ENCODE measurements at places on chromosomes 12 and 14. TPM values are rescaled to one million over a fixed set of nuclear protein-coding genes. Genes with fewer than 3 reads are reported as not detected.

DNA sequence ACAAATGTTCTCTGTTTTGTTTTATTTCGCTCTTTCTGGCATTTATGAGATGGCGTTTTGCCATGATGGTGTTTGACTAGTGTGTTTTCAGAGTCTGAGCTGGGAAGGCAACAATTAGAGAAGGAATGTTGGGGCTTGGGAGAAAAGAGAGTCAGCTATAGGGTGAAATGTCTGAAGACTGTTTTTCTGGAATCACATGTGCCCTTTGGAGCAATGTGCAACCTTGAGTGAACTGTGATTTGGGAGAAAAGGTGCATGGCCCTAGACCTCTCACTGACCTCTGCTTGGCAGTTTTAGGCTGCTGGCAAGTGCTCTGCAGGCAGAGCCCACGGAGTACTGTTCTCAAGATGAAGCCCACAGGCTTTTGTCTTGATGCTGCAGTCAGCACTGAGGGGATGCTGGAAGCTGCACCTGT, 379.9 kb upstream of the PDE3A start:
- no peak for DNase-seq

DNA sequence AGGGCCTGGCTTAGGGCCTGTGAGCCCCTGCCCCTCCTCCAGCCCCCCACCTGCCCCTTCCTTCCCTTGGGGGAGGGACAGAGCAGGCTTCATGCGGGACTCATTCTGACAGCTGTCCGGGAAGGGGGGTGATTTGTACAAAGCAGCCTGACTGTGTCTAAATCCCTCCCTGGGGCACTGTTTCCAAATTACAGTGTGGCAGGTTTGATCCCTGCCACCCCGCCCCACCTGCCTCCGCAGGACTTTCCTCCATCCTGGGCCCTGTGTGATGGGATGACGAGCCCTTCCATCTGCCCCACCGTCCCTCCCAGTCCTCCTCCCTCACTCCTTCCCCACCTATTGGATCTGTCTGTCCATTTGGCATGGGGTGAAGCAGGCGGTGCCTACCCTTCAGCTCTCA, 363.9 kb downstream of the BCL11B start:
- DNase-seq, result no peak

- no peak for DNase-seq
These were observed 73.6 kb downstream of the ANO6 start for GRCh38 chr12:45289245-45290215.

GRCh38 chr12:116687888-116688287, 50.0 kb downstream of the SPRING1 start:
- DNase-seq, result peak; percentile 43

DNA sequence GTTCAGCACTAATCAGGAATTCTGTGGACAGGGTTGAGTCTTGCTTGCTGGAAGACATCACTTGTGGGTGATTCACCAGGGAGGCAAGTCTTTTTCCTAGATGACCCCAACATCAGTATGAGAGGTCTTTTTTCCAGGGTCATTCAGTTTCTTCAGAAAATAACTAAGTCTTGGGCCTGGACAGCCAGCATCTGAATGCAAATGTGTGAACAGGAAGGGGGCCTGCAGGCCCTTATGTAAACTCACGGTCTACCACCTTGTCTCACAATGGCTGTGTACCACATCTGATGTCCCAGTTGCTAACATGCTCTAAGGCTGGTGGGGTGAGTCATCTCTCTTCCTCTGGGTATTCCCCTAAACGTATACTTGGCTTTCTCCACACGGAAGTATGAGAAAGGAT, 79.2 kb downstream of the HECTD4 start:
- peak; percentile 30 for DNase-seq

GRCh38 chr14:38838979-38839323, 264.1 kb downstream of the SEC23A start:
- DNase-seq, result no peak

GRCh38 chr12:2507814-2508213, 287.0 kb upstream of the FKBP4 start:
- DNase-seq, result no peak

DNA sequence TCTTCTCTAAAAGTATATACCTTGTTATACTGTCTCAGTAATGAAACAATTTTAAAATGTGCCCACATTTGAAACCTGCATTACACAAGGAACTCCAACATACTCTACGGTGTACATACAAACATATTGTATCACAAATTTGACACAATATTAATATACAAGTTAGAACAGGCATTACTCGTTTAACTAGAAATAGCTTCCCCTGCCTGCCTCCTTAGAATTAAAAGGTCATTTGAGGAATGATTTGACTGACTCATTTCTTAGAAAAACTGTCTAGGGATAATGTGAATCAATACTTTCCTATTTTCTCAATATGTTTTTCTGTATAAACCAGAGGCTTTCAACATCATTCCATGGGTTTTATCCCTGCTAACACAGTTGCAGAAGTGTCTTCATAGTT, 73.7 kb downstream of the STON2 start:
- no peak for DNase-seq

- no peak for DNase-seq
These were observed 43.8 kb downstream of the SLC35F4 start for GRCh38 chr14:57822081-57822480.

GRCh38 chr12:77349689-77350370, 284.5 kb upstream of the E2F7 start:
- no peak for DNase-seq

GRCh38 chr14:81231540-81231939, 10.8 kb upstream of the GTF2A1 start:
- no peak for DNase-seq

DNA sequence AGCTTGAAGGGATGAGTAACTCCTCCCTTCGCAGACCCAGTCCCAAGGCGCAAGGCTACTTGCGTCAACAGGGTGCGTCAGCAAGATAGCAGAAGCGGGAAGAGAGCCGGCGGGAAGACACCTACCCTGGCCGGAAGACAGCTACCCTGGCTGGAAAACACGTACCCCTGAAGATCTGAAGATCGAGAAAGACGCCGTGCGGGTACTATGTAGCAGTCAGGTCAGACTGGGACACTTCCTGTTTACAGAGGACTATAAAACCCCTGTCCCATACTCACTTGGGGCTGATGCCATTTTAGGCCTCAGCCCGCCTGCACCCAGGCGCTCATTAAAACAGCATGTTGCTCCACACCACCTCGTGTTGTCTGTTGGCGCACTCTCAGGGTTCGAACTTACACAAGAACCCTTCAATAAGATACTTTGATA, 80.9 kb downstream of the ABCD2 start:
- DNase-seq, result no peak

- DNase-seq, result no peak
These were observed 251.1 kb upstream of the CAND1 start for GRCh38 chr12:67018105-67018504.

- no peak for DNase-seq
These were observed 19.1 kb upstream of the FICD start for GRCh38 chr12:108495823-108496579.

GRCh38 chr12:96383991-96384390, 16.2 kb downstream of the CDK17 start:
- DNase-seq, result no peak

DNA sequence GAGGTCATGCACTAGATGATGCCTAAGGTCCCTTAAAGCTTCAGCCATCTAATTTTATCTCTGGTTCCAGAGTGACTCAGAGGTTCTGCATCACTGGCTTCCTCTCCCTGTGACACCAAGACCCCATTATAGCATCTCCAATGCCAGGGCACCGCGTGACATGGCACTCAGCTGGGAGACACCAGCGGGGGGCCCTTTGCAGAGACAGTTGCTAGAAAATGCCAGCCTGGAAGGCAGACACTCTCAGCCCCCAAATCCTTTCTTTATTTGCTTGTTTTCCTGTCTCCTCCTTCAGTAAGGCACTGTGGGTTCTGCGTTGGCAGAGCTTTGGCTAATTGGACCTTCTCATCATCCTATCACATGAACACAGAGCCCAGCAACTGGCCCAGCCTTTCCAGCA, 123.5 kb upstream of the VRK1 start:
- no peak for DNase-seq

GRCh38 chr12:25495331-25496097, 57.6 kb downstream of the LMNTD1 start:
- DNase-seq, result no peak

DNA sequence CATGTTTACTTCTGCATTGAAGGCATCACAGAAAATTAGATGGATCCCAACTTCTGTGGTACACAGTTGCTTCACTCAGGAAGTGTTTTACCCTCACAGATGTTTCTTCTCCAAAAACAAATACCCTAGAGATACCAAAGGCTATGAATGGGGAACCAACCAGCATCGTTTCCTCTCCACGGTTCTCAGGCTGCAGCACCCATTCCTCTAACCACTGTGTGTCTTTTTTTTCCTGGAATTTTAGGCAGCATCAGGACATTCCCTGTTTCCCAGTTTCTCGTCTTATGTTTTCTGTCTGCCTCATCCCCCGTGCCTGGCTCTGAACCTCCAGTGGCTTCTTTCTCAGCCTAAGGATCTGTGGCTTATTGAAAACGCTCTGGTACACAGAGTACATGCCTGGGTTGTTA, 72.0 kb upstream of the TBX5 start:
- DNase-seq, result no peak

DNA sequence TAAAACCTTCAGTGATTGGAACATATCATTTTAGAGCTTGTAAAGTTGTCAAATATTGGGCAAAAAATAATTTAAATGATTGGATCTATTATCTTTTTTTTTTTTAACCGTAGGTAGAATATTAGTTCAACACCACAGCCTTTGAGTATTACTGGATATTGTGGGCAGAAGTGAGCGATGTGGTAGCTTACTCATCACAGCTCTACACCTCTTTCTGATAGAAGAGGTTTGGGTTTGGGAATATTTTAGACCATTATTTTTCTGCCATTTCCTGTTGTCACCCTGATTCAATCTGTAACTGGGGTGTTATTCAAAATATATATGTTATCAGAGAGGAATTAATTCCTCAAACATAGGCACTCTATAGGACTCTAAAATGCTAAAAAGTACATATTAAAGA, 34.8 kb upstream of the SLC38A2 start:
- no peak for DNase-seq

- no peak for DNase-seq
These were observed 683.4 kb downstream of the SLC16A7 start for GRCh38 chr12:60279221-60279620.

DNA sequence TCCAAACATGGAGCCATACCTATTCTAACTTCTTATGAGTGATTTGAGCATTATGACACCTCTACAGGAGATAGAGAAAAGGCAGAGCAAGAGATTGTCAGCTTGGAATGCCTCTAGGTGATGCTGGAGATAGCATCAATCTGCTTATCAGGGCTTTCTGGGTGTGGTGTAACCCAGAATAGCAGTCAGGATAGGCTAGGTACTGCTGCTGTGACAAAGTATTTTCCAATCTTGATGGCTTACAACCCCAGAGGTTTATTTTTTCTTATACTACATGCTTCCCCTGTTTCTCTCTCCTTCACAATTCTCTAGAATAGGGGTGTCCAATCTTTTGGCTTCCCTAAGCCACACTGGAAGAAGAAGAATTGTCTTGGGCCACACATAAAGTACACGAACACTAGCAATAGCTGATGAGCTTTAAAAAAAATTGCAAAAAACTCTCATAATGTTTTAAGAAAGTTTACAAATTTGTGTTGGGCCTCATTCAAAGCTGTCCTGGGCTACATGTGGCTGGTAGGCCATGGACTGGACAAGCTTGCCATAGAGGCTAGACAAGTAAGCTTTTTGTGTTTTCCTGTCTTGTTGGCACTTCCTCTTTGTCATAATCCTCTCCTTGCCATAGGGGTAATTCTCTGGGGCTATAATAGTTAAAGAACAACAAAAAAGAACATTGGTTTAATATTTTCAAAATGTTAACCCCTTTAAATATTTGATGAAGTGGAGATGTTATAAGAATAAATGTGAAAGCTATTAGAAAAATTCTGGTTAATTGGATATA, 123.9 kb upstream of the PMCH start:
- no peak for DNase-seq

DNA sequence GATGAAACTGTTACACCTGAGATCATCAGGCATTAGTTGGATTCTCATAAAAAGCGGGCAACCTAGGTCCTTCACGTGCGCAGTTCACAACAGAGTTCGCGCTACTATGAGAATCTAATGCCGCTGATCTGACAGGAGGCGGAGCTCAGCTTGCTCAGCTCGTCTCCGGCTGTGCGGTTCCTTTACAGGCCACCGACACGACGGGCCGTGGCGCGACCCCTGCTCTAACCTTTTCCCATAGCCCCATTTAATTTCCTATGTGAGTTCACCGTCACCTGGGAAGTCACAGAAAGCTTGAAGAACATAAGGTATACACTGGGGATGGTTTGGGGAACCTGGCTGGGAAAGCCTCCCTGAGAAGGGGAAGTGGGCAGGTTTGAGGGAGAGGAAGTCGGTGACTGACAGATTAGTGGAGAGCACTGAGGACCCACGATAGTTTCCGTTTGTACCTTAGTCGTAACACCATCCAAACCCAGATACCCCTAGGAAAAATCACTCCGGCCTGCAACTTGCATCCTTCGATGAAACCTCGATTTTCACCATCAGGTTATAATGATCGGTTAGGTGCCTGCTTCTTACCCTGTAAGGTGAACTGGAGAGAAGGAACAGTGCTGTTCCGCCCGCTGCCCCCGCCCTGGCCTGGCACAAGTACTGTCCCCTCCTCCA, 2.8 kb upstream of the AAAS start:
- DNase-seq, result peak; percentile 82

DNA sequence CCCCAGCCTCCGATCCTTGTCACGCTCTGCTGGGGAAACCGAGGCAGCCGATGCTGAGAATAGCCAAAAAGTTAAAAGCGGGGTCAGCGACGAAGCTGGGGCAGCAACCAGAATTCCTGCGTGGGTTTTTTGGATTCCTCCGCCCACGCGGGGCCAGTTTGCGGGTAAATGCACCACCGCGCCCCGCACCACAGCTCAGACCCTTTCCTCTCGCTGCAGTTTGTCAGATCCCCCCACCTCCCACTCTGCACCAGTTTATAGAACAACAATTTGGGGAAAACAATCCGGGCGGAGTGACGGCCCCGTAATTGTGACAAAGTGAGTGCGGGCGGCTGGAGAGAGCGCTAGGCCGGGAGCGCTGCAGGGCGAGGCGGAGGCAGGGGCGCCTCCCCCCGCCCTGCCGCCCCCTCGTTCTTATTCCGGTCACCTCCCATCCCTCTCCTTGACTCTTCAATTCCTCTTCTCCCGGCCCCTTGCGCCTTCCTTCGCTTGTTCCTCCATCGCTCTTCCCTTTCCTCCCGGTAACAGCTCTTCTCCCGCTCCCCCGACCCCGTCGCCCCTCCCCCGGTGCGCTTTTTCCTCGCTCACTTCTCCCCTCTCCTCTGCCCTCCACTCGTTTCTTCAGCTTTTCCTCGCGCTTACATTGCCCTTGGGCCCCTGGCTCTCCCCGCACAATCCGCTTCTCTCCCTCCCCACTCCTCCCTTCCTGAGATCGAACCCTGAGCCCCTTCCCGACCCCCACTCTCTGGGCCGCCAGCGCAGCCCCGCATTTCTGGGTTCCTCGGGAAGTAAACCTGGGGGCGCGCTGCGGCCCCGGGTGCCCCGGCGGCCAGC, 646 bp upstream of the DNAJC22 start:
- DNase-seq, result no peak

The HSP90AA1 gene
- 610 TPM for total RNA-seq

The TPPP2 gene
- not detected for total RNA-seq

The MYH6 gene
- not detected for total RNA-seq

The SSTR1 gene
- not detected for total RNA-seq

The ADAM20 gene
- total RNA-seq, result 0.30 TPM

The TTC9 gene
- 14.1 TPM for total RNA-seq

The GPR137C gene
- 3.2 TPM for total RNA-seq

The TAS2R14 gene
- total RNA-seq, result 2.8 TPM

The FOXM1 gene
- total RNA-seq, result 194 TPM

The CLMN gene
- 13.0 TPM for total RNA-seq

The C12orf50 gene
- total RNA-seq, result 0.08 TPM

Data from OCI-LY7 (cell line).